ENCODE measurements at places on chromosomes 13 and 19. TPM values are rescaled to one million over a fixed set of nuclear protein-coding genes. Genes with fewer than 3 reads are reported as not detected.

- DNase-seq = no peak
Measured at GRCh38 chr19:42229301-42229854, 9.3 kb downstream of the ZNF526 start.

Gene DCT
- total RNA-seq = not detected

- no peak for DNase-seq
Measured at GRCh38 chr19:48639483-48640375, 2.5 kb upstream of the DBP start.

GRCh38 chr19:7272856-7273578, 21.2 kb downstream of the INSR start:
- DNase-seq = no peak

Gene FRY
- 12.8 TPM for total RNA-seq

- no peak for DNase-seq
Measured at GRCh38 chr13:97464561-97464960, 30.6 kb downstream of the RAP2A start.

DNA sequence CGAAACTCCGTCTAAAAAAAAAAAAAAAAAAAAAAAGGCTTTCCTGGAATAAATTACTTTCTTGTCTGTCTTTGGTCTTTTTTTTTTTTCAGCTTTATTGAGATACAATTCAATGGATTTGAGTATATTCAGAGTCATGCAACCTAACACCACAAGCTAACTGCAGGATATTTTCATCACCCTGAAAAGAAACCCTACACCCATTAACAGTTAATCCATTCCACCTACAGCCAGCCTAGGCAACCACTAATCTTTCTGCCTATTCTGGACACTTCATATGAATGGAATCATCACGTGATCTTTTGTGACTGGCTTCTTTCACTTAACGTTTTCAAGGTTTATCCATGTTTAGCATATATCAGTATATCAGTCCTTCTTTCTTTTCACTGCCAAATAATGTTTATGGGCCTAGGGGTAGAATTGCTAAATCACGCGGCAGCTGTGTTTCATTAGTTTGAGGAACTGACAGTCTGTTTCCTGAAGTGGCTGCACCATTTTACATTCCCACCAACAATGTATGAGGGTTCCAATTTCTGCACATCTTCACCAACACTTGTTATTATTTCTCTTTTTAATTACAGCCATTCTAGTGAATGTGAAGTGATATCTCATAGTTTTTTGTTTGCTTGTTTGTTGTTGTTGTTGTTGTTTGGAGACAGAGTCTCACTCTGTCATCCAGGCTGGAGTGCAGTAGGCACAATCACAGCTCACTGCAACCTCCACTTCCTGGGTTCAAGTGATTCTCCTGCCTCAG, 19.9 kb downstream of the LRFN3 start:
- no peak for DNase-seq
